ENCODE measurements at places on chromosomes 16 and 17.

GRCh38 chr17:29061036-29061435, 18.1 kb downstream of the PIPOX start:
- DNase-seq: no peak

DNA sequence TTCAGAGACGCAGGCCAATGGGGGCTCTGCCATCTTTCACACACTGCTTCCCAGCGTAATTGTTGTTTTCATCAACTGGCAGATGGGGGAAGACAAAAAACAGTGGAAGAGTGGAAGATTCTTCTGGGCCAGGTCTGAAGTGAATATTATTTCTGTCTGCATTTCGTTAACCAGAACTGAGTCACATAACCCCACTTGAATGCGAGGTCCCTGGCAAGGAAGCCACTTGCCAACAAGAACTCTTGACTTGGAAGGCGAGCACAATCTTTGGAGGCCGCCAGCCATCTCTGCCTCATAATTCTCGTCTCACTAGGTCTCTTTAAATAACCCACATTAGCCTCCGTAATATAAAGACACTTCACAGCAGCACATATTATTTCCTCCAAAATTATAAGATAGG, 75.4 kb downstream of the CYB561 start:
- DNase-seq: no peak

DNA sequence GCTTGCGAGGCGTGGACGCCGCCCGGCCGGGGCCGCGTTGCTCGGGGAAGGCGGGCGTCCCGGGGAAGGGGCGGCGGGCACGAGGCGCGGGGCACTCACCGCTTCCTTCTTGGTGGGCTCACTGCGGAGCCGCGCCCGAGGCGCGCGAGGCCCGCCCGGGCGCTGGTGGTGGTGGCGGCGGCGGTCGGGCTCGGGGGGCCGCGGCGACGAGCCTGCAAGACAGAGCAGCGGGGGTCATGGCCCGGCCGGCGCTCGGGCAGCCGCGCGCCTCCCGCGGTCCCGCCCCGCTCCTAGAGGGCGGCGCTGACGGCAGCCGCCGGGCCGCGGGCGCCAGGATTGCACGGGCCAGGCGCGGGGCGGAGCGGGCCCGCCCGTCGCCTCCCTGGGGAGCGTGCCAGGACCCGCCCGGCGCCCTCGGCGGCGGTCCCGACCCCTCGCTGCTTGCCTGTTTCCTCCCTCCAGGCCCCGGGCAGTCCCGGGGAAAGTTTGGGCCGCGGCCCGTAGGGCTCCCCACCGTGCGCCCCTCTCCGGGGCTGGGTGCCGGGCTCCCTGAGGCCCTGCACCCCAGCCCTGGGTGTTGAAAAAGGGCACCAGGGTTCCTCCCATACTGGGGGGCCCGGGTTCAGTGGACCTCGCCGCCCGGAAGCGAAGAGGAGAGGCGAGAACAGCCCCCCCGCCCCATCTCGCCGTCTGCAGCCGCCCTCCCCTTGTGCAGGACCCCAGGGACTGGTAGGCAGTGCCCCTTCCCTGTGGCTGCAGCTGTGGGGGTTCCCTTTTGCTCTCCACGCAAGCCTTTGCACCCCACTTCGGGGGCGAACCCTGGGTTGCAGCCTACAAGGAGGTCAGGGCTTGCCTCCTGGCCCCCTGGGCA, at the start of gene C16orf74:
C16orf74 (minus strand) TSS at position 270 of the 871 bp plus-strand sequence. CDS start 15,879 bp downstream, outside the sequence.
- no peak for DNase-seq

- DNase-seq: no peak
These were observed 129.5 kb downstream of the CDYL2 start for GRCh38 chr16:80674884-80675283.

- no peak for DNase-seq
These were observed 16.3 kb downstream of the USP31 start for GRCh38 chr16:23132775-23133463.

GRCh38 chr17:73985466-73986015, 217.9 kb upstream of the RPL38 start:
- DNase-seq: no peak

GRCh38 chr17:6426356-6427101, 8.4 kb downstream of the AIPL1 start:
- DNase-seq: no peak

GRCh38 chr17:1144162-1144561, 35.6 kb downstream of the ABR start:
- no peak for DNase-seq

DNA sequence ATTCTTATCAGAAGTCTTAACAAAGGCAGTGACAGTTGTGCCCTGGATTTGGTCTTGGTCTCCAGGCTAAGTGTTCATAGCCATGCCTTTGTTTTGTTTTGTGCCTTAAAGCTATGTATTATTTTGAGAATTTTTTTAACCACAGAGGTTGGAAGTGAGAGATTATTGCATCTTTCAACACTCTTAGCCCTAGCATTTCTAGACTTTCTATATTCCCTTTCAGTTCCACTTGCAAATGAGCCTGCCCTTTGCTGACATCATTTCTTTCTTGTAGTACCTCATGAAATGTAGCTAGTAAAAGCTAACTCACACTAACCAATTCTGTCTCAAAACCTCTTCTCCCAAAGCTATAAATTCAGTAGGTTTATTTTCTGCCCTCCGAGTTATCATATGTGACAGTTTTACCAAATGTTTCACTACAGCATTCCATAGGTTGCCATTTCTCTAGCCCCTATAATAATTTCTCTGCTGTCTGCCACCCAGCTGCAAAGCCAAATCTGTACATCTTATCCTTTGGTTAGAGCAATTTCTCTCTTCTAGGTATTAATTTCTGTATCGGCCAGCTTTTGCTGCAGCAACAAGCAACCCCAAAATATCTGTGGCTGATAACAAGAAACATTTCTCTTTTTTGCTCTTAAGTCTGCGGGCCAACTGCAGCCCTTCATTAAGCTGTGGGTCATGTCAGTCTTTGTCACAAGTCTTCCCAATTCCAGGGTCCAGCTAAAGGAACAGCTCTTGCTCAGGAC, 14.2 kb upstream of the CCL1 start:
- DNase-seq: no peak

GRCh38 chr17:8376271-8377067, at the start of gene KRABD2:
Gene KRABD2, minus strand, starts transcription at chr17:8376704.
- DNase-seq: peak; percentile 65
